ENCODE measurements at places on chromosomes 4 and X. TPM values are rescaled to one million over a fixed set of nuclear protein-coding genes. Genes with fewer than 3 reads are reported as not detected.

DNA sequence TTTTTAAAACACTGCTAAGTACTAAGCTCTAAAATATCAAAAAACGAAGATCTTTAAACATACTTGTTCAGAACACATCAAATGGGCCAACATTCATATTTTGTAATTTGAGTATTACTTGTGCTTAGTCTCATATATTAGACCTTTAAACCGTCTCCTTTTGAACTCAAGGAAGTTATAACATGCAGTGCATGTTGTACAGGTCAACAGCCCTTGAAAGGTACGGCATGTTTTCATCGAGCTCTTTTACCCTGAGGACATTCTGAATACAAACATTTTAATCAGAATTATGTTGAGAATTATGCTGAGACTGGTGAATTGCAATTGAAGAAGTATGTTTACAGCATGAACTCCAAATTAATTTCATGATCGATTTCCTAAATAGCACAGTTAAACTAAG is 7.0 kb upstream of the ASB11 start:
- DNase-seq = no peak

DNA sequence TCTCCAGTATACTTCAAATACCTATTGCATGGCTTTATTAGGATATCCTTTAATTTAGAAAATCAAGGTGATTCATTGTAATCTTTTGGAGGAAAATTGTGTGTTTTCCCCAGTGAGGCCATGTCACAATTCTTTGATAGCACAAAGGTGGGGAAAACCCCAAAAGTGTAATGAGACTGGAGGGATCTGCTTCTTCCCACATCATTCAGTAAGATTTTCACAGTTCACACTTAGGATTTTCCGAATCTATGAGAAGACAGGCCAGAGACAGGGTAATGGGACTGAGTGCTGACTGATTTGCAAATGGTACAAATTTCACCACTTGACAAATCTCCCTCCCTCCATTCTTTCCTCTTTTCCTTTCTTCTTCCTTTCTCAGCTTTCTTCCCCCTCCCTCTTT is 181.1 kb downstream of the MGST2 start:
- DNase-seq = no peak

Gene NSUN7
- total RNA-seq = 0.40 TPM

- no peak for DNase-seq
These were observed 33.0 kb downstream of the MTHFD2L start for GRCh38 chr4:74190919-74191397.

DNA sequence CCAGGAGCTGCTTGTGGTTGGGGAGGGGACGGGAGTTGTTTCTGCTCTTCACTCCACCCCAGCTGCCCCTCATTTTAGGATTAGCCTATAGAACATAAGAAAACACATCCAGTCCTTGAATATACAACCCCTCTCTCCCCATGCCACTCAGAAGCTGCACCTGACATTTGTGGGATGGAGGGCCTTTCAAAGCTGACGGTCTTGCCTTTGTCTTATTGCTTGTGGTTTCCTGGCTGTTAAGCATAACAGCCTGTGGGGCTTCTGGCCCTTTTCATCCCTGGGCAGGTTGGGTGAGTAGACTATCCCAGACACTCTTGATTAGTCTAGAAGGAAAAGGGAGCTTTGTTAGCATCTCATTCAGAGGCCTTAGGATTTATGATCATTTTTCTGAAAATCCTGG is 407.6 kb upstream of the BOD1L1 start:
- no peak for DNase-seq

GRCh38 chr4:148021686-148022085 is 289.8 kb downstream of the ARHGAP10 start:
- no peak for DNase-seq
